ENCODE measurements at places on chromosomes 2 and 18.
A peak's percentile ranks its signal among the peaks of the same experiment; 100 is the strongest.

- DNase-seq, result peak; percentile 9
Measured at GRCh38 chr18:35407871-35408481, 30.8 kb upstream of the ZNF396 start.

DNA sequence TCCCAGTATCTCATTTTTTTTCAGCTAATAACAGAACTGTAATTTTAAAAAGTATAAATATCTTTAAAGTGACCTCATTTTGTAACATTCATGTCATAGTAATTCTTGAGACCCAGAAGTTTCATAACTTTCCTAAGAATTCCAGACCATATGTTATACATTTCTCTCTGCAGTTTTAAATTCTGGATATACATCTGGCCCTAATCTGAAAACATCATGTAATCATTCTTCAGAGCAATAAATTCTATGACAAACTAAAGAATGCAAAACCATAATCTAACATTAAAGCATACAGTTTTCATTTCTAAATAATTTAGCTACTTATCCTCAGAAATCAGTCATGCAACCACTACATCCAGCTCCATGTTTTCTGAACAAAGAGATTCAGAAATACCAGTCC, 198.3 kb upstream of the SLC35G4 start:
- no peak for DNase-seq

DNA sequence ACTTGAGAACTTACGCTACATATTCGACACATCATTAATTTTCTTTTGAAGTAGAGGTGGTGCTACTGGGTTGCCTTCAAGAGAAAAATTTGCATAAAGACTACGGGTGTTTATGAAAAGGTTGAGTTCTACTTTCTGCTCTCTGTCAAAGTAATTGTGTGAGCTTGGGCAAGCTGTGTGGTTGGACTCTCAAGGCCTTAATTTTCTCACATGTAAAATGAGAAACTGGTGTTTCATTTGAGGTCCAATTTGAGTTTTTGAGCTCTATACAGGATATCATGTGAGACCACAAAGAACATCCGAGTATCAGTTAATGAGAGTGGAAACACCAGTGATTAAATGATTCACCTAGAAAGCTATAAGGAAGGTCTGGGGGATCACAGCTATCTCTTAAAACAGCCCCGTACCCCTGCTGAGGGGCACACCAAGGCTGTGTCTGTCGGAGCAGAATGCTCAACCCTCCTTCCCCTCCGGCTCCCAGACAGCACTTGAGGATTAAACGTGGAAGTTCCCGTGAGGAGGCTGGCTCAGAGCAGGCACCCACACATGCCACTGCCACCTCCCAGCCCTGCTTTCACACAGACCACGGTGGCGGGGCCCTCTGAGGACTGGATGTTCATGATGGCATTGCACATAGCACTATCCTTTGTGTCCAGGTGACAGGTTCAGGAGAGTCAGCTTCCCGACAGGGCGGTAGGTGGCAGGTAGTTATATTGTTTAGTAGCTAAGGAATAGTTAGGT, 191.8 kb downstream of the RNF144A start:
- no peak for DNase-seq

DNA sequence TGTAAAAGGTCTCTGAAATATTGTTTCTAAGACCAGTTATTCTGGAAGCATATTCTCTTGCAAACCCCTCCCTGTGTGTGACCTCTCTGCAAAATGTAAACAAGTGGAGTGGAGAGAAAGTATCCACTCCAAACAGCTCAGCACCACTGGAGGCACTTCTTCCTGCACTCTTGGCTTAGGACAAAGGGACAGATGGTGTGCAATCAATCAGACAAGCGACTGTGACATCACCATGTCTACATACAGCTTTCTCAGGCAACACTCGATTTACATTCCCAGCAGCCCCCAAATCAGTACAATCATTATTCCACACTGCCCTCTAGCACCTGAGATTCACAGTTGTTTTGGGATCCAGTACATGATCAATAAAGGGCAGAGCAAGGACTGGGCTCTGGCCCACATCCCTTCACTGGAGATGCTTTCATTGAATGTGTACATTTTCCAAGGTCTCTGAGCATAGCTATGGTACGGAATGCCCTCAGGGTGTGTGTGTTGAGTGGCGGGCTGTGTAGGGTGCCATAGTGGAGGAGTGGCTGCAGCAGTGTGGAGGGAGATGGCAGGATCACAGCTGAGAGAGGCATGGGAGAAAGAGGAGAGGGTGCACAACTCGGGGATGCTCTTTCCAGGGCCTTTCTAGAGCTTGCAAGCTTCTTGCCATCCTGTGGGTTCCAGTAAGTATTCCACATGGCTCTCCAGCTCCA, 311.8 kb upstream of the ST6GAL2 start:
- no peak for DNase-seq

GRCh38 chr2:131042148-131042775, 51.0 kb downstream of the FAM168B start:
- no peak for DNase-seq

DNA sequence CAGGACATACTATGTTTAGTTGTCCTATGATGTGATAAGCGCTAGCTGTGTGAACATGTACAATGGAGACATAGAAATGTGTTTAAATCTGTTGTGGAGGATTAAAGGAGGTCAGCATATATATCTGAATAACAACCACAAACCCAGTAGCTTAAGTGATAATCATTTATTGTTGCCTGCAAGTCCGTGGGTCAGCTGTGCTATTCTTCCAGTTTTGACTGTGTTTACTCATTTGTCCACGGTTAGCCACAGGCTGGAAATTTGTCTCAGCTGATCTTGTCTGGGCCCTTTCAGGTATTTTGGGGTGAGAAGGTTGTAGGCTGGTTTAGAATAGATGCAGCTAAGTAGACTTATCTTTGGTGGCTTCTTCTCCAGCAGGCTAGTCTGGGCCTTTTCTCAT, 110.4 kb downstream of the PARD3B start:
- DNase-seq, result no peak

DNA sequence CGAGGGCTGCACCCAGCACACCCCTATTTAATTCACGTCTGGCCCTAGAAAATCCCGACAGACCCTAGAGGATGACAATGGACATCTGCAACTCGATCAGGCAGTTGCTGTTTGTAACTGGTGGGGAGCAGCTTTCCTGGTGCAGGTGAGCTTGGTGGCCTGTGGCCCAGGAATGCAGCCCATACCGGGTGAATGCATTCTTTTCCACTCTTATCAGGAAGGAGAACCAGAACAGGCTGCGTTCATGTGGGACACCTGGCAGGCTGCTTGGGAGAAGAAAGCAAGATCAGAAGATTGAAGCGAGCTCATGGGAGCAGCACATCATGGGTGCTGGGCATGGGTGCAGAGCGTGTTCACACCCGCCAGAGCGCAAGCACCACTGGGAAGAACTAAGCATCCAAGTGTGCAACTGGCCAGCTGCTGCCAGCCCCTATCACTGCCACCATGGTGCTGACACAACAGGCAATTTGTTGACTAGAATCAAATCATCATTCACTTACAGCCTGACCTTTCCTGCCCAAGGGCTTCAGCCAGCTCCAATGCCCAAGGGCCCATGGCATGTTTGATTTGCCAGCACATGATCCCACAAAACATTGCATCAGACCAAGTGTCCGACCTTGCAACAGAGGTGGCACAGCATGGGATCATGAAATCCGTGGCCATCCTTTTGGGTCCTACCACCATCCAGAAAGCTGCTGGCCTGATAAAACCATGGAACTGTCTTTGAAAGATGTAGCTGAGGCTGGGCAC, 241.7 kb upstream of the ID2 start:
- no peak for DNase-seq

- no peak for DNase-seq
Measured at GRCh38 chr18:27685807-27686412, 491.0 kb downstream of the CDH2 start.

GRCh38 chr18:77118256-77119090, 14.1 kb downstream of the MBP start:
- DNase-seq, result no peak

GRCh38 chr2:28359222-28360057, 33.2 kb upstream of the FOSL2 start:
- no peak for DNase-seq

DNA sequence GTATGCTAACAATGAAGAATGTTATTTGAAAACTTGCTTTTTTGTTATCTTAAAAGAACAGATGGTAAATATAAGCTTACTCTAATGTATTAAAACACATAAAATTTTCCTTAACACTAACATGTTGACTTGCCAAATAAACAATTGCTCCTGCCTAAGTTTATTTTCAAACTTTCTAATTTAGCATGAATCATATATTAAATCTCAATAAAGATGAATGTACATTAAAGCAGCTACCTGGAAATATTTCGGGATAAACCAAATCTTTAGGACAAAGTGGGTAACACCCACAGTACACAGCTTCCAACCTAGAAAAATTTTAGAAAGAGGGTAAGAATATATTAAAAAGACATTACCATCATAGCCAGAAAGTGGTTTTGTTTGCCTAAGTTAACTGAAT, 567.4 kb downstream of the ZEB2 start:
- DNase-seq, result no peak

DNA sequence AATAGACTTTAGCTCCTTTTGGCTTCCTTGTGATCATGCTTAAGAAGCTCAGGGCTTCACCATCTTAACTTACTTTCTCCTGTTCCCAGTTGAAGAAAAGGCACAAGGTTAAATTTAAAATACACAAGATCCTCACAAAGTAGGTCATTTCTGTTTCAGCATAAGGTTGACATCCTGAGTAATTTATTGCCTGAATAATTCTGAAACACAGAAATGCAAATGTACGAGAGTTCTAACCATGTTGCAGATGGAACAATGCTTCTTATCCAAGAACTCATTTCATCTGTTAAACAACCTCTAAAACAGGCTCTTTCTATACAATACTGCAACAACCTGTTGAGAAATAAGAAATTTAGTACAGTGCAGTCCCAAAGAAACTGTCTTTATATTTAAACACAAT, 395.2 kb downstream of the BCL11A start:
- DNase-seq, result no peak

GRCh38 chr18:55246278-55246677, 287.0 kb upstream of the CCDC68 start:
- no peak for DNase-seq

- no peak for DNase-seq
Measured at GRCh38 chr2:235497096-235497495, 3.3 kb downstream of the AGAP1 start.

- no peak for DNase-seq
Measured at GRCh38 chr2:54365661-54366060, 90.5 kb upstream of the SPTBN1 start.

- no peak for DNase-seq
Measured at GRCh38 chr2:178394859-178395258, 56.1 kb downstream of the PRKRA start.

DNA sequence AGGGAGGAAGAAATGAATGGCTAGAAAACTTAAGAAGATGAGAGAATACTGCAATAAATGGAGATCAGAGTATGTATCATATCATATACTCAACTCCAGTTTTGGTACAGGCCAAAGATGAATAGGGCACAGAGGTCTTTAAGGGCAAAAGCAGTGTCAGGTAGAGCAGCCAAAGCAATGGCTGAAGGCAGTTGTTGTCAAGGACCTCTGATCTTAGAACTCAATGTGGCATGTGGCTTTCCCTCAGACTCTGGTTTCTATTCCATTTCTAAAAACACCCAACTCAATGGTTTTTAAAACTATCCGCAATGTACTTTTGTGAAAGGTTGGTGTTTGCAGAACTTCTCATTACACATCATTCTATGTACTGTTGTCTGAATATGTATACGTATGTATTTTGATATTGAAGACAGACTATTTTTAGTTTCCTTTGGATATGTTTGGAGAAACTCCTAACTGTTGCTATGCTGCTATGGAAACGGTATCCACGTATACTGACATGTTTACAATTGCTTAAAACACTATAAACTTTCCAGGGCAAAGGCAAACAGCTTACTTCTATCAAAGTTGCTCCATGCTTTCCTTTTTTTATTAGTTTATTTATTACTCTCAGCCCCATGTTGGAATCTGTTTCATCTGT, 58.1 kb upstream of the PELI1 start:
- DNase-seq, result no peak

GRCh38 chr2:168323529-168324021, 76.2 kb upstream of the STK39 start:
- DNase-seq, result no peak

DNA sequence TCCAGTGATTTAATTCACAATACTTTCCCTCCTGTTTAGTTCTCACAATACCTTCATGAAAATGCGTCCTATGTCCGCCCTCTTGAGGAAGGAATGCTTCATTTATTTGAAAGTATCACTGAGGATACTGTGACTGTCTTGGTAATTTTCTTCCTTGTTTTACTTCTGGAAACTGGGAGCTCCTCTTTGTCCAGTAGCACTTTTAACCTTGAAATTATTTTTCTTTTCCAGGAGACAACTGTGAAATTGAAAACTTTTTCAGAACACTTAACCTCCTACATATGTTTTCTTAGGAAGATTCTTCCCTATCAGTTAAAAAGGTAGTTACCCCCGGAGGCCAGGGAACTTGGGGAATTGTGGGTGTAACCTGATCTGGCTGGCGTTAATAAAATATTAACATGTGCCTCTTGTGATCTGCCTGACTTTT, 58.9 kb upstream of the STON1 start:
- DNase-seq, result no peak

DNA sequence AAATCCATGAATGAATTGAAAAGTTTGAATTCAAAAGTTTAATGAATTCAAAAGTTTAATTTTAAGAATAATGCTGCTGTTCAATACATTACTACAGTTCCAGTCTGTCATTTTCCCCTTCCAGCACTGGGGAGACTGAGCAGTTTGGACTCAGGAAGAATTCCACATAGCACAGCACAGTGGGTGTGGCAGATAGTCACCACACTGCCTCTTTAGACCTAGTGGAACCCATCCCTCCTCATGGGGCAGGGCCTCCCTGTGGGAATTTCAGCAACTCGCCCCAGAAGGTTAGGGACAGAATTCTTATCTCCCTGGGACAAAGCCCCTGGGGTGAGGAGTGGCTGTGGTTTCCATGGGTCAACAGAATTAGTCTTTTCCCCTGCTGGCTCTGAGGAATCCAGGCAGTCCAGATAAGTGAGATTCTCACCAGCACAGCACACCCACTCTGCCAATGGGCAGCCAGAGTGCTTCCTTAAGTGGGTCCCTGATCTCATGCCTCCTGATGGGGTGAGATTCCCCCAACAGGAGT, 442.0 kb upstream of the SYT4 start:
- no peak for DNase-seq

DNA sequence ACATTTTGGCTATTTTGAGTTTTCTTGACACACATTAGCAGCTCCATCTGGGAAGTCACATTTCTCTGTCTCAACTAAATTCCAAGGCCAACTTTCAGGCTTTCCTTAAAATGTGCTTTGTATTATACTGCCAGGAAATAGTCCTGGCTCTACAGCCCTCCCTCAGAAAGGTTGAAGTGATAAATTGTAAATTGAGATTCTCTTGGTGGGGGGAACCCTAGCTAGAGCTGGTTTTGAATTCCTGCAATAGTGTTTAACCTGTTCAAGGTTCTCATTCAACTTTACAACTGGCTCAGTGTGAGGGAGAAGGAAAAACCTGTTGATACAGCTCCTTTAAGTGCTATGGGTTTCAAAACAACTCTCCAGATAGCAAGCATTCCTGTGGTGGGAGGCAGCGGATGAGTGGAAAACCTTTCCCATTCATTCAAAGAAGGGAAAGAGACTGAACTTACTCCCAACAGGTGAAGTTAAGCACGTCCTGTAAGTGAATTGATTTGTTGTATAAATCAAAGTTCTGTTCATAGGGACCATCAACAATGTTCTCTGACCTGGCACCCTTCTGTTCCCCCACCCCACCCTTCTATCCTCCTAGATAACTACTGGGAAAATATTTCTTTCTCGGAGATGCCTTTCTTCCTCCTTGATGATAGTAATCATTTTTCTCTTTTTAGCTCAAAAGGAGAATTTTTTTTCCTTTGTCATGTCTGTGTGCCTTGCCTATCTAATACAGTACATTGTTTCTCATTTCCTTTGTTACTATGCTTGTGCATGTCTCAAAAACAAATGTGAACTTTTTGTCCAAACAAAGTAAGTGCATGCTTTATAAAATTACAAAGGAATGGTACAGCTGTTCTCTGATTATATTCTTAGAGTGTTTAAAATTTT, 44.2 kb upstream of the SLC39A10 start:
- no peak for DNase-seq

Data from NCI-H1436 treated with DMSO at 0.1 percent for 48 hours (cell line).